ENCODE measurements at places on chromosomes 5 and 9.

GRCh38 chr5:123709422-123709821 lies 197.4 kb downstream of the CSNK1G3 start:
- DNase-seq, result no peak

GRCh38 chr9:16363916-16364315 lies 506.6 kb downstream of the BNC2 start:
- no peak for DNase-seq

DNA sequence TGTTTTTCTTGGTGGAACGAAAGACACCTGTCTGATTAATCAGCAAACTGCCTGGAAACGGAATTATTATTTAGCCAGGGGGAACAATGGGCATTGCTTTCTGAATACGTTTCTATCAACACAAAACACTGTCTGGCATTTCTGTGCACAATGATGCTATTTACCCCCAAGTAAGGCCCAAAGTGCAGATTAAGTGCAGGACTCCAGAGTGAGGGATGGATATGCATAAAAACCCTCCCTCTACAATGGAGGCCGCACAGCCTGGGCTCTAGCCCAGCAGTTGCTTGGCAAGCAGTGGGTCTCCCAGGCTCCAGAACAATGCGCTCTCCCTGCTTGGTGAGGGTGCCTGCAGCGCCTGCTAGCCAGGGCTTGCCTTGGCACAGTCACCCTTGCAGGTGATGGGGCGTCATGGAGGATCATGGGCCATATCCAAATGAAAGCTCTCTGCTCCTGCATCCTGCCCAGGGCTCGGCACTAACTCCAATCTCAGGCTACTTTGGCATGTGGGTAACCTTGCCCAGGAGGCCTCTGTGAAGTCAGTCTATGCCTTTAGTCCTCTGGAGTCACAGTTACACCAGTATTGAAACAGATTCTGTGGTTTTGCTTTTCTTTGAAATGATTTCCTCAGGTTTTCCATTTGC lies 11.5 kb upstream of the SPATA24 start:
- no peak for DNase-seq

DNA sequence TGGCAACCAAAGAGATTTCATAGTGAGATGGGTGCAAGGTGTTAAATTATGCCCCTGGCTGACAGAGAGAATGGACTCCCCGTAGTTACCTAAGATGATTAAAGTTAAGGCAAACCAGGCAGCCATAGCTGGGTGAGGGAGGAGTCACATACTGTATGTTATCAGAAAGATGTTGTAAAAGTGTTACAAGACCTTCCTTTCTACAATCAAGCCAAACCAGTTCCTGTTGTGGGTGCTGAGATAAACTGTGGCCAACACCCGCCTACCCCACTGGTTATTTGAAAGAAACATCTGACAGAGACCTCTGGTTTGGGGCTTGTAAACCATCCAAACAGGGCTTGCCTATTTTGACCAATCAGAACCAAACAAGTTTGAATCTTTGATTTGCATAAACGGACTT lies 684.7 kb upstream of the NUDT12 start:
- DNase-seq, result no peak

GRCh38 chr9:131593936-131594665 lies 48.8 kb downstream of the PRRT1B start:
- no peak for DNase-seq

GRCh38 chr9:124621371-124622328 lies 114.5 kb upstream of the NR5A1 start:
- peak; percentile 91 for DNase-seq

- no peak for DNase-seq
Observed at GRCh38 chr5:52893863-52894262, 95.3 kb upstream of the ITGA2 start.

GRCh38 chr9:91273853-91274552 lies 87.7 kb downstream of the AUH start:
- DNase-seq, result peak; percentile 29

DNA sequence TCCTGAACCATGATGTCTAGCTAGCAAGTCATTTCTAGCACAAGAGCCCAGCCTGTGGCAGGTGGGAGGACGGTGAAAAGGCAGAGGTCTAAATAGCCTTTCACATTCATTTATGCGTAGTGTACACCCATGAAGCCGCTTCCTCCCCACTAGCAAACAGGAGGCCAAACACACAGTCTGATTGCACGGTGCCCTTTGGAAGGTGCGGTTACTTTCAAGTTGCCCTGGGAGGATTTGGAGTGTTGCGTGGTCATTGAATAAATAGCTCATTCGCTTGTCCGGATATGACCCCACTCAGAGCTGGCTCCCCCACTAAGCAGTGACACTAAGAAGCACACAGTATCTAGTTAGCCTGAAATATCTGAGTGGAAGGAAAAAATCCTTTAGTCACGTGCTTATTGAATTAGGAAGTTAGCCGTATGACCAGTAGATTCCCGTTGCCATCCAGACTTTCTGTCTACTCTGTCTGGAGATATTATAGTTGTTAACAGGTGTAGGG lies 664 bp upstream of the ARSB start:
- DNase-seq, result peak; percentile 91

DNA sequence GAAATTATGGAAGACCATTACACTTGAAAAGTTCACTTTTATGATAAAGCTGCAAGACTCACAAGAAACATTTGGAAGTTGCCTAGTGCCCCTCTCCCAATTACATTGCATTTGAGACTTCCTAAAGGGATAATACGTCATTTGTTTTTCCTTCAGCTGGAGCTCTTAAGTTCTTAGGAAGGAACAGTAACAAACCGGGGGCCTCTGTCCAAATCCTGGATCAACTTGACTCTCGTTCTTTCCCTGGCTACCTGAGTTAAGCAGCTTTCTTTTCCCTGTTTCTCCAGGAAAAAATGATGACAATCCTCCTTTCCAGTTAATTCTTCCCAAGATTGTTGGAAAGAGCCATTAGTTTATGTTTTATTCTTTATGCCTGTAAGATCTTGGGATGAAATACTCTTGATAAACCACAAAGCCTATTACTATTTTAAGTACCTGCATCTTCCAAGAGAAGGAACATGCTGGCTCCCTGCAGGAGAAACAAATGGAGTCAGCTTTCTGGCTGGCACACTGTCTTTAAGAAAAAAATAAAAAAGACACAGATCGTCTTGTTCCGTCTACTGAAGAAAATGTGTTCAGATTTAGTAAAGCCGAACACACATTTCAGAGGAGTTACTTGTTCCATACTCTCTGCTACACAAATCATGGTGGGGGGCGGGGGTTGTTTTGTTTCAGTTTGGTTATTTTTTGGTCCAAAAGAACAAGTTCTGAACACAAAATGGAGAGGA lies 297.9 kb downstream of the EFNA5 start:
- DNase-seq, result no peak

GRCh38 chr5:24368115-24368514 lies 276.7 kb downstream of the CDH10 start:
- no peak for DNase-seq

GRCh38 chr9:14438232-14439021 lies 124.5 kb upstream of the NFIB start:
- no peak for DNase-seq

- DNase-seq, result no peak
Observed at GRCh38 chr5:72662305-72662704, 154.2 kb upstream of the TNPO1 start.

GRCh38 chr9:95778957-95779356 lies 96.5 kb upstream of the ERCC6L2 start:
- DNase-seq, result no peak

DNA sequence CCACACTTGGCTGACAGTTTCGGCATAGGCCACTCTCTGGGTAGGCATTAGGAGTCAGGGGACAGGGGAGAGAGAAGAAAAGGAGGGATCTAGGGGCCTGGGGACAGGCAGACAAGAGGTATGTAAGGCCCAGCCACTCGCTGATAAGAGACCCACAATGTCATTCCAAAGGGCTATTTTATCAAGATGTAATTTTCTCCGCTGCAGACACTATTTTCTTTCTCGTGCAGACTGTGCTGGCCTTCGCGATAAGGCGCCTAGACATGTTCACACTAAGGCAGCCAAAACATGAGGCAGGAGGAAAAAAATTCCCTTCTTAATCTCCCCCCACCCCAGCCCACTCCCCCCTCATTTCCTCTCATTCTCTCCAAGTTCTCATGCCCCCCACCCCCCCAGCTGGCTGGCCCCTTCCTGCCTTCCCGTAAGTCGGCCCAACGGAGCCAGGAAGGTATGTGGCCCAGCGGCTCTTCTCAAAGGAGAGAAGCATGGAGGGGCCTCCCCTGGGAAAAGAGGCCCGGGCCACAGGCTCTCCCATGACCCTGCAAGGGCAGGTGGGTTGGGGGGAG lies 44.9 kb upstream of the SYNPO start:
- DNase-seq, result no peak

Measured in GM12865 (cell line).